Transverse colon (tissue), 4 donors: ENCODE measurements at places on chromosomes 5 and 9. TPM values are rescaled to one million over a fixed set of nuclear protein-coding genes. Genes with fewer than 3 reads are reported as not detected.

Gene CACFD1
- total RNA-seq, result 77.2 TPM

GRCh38 chr5:159034083-159034824 lies 65.5 kb downstream of the EBF1 start:
- H3K4me1 ChIP-seq, result no peaks in the 10 kb centered on the region
- H3K4me3 ChIP-seq, result no peak overlapping the region

DNA sequence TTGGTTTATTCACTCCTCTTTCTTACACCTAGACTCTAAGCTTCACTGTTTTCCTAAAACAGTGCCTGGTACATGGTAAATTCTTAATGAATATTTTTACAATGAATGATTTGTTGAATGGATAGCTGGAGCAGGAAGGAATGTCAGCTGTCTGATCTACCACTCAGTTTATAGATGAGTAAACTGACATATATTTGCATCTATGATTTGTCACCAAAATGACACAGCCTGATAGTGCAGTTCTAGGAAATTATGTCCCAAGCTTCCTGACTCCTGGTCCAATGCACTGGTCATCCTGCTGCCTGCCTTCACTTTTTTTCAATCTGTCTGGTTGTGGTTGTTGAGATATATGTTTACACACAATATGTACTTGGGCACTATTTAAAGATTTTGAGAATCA lies 651.7 kb upstream of the WWC1 start:
- no peaks in the 10 kb centered on the region for H3K36me3 ChIP-seq
- no peak overlapping the region for H3K27ac ChIP-seq
- no peaks in the 10 kb centered on the region for H3K27me3 ChIP-seq
- H3K4me1 ChIP-seq, result no peaks in the 10 kb centered on the region
- DNase-seq, result no peak
- no peak overlapping the region for H3K4me3 ChIP-seq

GRCh38 chr9:36946653-36947052 lies 87.4 kb downstream of the PAX5 start:
- no peak for DNase-seq
- peaks cover 22% of the 10 kb centered on the region for H3K27me3 ChIP-seq
- no peak overlapping the region for H3K27ac ChIP-seq
- no peaks in the 10 kb centered on the region for H3K36me3 ChIP-seq
- H3K4me1 ChIP-seq, result no peaks in the 10 kb centered on the region

- no peaks in the 10 kb centered on the region for H3K36me3 ChIP-seq
- no peak overlapping the region for H3K27ac ChIP-seq
- no peak for DNase-seq
- peaks cover 6% of the 10 kb centered on the region for H3K4me1 ChIP-seq
- H3K27me3 ChIP-seq, result no peaks in the 10 kb centered on the region
Observed at GRCh38 chr5:116730706-116731105, 156.1 kb upstream of the SEMA6A start.

DNA sequence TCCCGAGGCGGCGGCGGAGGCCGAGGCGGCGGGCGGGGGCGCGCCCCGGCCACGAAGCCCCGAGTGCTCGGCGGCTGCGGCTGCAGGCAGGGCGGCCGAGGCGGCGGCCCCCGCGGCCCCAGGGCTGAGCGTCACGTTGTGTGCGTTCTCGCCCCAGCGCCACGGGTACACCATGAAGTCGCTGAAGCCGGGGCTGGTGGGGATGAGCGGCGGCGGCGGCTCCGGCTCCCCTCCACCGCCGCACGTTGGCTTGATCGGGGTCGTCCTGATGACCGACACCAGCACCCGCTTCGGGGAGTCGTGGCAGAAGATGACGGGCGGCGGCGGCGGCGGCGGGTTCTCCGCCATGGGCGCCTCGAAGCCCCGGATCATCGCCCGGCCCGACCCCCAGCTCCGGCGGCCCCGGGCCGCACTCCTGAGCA lies 498 bp downstream of the ZNF367 start:
- peaks cover 16% of the 10 kb centered on the region for H3K4me1 ChIP-seq
- H3K27ac ChIP-seq, result peak overlapping the region; percentile 99
- no peaks in the 10 kb centered on the region for H3K27me3 ChIP-seq
- H3K4me3 ChIP-seq, result peak overlapping the region; percentile 85
- peak; percentile 24 for DNase-seq

DNA sequence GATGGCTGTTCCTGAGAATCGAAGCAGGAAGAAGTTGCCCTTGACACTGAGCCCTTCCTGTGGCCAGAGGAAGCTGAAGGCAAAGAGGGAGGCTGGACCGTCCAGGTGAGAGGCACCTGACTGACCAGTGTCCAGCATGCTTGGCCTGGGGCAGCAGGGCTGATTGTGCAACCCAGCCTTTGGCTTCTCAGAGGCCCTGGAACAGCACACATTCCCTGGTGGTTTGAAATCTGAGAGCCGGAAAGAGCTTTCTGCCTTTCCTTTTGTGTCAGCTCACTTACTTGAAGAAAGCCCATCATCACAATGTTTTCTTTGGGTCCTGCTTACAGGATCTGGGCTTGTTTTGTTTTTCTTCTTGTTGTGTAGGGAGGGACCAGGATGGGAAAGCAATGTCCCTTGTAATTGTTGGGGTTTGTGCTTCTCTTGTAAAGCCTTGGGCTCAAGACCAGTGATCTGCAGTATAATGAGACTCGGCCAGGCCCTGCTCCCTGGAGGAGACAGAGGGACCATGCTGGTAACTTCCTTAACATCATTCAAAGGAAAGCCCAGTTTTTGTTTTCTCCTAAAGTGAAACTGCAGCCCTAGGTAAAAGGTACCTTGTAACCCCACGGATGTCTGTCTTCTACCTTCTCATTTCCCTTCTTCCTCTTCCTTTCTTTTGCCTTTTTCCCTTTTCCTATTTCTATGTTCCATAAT lies 213.7 kb downstream of the NXNL2 start:
- no peak overlapping the region for H3K4me3 ChIP-seq
- H3K4me1 ChIP-seq, result peaks cover 27% of the 10 kb centered on the region
- H3K27me3 ChIP-seq, result no peaks in the 10 kb centered on the region
- peak overlapping the region; percentile 49 for H3K27ac ChIP-seq
- H3K36me3 ChIP-seq, result no peaks in the 10 kb centered on the region

Gene GARIN3
- not detected for total RNA-seq

DNA sequence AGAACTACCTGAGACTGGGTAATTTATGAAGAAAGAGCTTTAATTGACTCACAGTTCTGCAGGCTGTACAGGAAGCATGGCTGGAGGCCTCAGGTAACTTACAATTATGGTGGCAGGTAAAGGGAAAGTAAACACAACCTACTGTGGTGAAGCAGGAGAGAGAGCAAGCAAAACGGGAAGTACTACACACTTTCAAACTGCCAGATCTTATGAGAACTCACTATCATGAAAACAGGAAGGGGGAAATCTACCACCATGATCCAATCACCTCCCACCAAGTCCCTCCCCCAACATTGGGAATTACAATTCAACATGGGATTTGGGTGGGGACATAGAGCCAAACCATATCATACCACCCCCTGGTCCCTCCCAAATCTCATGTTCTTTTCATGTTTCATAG lies 58.7 kb upstream of the GPR151 start:
- DNase-seq, result no peak
- no peak overlapping the region for H3K4me3 ChIP-seq
- no peaks in the 10 kb centered on the region for H3K36me3 ChIP-seq
- H3K4me1 ChIP-seq, result no peaks in the 10 kb centered on the region
- H3K27ac ChIP-seq, result no peak overlapping the region

- peaks cover 52% of the 10 kb centered on the region for H3K4me1 ChIP-seq
- H3K27me3 ChIP-seq, result no peaks in the 10 kb centered on the region
- DNase-seq, result peak; percentile 45
- no peak overlapping the region for H3K4me3 ChIP-seq
- no peaks in the 10 kb centered on the region for H3K36me3 ChIP-seq
Observed at GRCh38 chr5:141919218-141920119, 4.2 kb upstream of the DELE1 start.
